Type B pancreatic cell (in vitro differentiated cells): ENCODE measurements at places on chromosomes 5 and 9. TPM values are rescaled to one million over a fixed set of nuclear protein-coding genes. Genes with fewer than 3 reads are reported as not detected.

DNA sequence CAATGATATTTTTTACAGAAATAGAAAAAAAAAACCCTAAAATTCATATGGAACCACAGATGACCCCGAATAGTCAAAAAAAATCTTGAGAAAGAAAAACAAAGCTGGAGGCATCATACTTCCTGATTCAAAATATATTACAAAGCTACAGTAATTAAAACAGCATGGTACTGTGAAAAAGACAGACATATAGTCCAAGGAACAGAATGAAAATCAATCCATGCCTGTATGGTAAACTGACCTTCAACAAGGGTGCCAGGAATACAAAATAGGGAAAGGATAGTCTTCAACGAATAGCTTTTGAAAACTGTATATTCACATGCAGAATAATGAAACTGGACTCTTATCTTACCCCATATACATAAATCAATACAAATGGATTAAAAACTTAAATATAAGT lies 307.5 kb downstream of the MCTP1 start:
- no peak for DNase-seq

DNA sequence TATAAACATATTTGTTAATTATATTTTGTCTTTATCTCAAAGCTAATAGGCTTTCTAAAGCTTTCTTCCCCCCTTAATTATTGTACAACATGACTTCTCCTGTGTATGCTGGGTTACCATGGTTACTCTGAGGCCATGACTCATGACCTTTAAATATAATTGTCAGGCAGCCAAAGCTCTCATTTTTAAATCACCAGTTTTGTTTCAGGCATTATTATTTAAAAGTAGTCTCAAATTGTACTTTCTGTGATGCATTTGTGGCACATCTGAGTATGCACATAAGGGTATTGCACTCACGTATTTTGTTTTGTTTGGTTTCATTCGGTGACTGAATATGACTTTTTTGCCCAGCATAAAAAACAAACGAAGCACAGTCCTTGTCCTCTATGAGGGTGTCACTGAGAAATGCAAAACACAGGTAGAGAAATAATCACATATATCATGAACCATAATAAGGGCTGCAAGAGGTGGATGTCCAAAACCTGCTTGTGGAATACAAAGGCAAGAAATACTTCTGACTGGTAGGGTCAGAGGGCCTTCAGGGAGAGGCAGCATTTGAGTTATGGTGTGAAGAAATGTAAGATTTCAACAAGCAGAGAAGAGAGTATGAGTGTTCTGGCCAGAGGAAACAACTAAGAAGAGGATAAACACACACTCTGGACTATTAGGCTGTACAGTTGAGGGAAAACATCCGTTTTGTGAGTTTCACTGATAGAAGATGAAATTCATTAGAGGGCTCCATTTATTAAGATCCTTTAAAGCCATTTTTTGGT lies 2.1 kb downstream of the CCDC192 start:
- no peak for DNase-seq

GRCh38 chr5:105931881-105932421 lies 1738.8 kb downstream of the EFNA5 start:
- no peak for DNase-seq

GRCh38 chr9:4829969-4830368 lies 37.2 kb downstream of the RCL1 start:
- DNase-seq = no peak

DNA sequence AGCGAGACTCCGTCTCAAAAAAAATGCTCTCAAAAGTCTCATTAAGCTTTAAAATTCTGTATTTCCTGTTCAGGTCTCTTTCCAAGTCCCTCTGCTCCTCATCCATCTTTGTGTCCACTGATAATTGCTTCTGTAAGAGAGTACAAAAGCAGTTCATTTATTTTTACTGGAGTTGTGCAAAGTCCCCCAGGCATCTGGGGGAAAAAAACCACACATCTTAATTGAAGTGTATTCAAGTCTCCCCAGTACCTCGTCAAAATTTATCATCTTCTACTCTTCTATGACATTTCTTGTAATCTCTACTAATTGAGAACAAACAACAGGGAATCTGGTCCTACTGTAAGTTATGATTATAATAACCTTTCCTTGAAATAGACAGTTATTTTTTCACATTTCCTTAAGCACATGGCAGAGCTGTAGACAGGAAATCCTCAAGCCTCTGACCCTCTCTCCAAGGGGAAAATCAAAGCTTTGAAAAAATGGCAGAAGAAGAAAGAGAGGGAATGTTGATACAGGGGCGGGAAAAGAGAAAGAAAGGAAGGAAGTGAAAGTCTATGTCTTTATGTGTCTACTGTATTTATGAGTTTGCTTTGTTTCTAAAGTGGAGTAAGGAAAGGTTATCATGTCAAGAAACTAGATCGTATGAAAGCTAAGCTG lies 51.5 kb downstream of the RAI14 start:
- DNase-seq = no peak

DNA sequence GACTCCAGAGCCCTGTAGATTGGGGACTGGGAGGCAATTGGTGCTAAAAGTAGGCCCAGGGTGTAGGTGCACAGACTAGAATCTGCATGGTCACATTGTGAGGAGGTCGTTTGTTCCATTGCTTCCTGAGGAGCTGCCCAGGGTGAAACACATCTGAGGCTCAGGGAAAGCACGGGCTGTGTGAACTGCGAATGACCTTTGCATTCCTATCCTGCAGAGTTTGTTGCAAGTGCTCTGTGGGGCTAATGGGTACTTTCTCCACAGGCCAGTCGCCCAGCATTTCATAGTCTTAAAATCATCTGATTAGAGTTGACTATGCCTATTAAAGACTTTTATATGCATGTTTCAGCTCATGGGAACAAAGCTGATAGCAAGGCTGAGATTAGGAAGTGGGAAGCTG lies 14.4 kb upstream of the SLC46A2 start:
- DNase-seq = no peak

GRCh38 chr9:114221706-114222465 lies 66.5 kb downstream of the COL27A1 start:
- no peak for DNase-seq

DNA sequence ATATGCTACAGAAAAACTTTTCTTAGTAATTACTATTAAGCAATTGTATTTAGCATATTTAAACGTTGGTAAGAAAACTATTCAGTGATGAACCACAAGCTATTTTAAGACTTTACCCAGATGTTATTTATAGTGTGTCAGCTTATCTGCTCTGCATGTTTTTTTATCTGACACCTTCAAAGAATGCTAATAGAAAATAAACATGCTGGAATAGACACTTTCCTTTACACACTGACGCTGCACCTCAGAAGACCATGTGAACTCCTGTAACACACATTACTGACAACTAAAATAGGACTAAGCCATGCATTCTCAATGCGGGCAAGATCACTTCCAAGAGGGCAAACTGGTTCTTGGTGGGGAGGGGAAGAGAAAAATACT lies 38.3 kb downstream of the FNIP1 start:
- DNase-seq = no peak

GRCh38 chr5:4879693-4880303 lies 260.3 kb upstream of the ADAMTS16 start:
- DNase-seq = peak; percentile 84

- no peak for DNase-seq
Measured at GRCh38 chr9:38687389-38687842, 32.5 kb downstream of the FAM240B start.

Gene SPINK6
- not detected in 2 replicates for total RNA-seq

Gene LCN6
- total RNA-seq = not detected in 2 replicates

- DNase-seq = peak; percentile 81
Measured at GRCh38 chr5:36744773-36745589, 131.6 kb upstream of the NIPBL start.

GRCh38 chr9:136023410-136024225 lies 62.4 kb upstream of the UBAC1 start:
- DNase-seq = peak; percentile 58

DNA sequence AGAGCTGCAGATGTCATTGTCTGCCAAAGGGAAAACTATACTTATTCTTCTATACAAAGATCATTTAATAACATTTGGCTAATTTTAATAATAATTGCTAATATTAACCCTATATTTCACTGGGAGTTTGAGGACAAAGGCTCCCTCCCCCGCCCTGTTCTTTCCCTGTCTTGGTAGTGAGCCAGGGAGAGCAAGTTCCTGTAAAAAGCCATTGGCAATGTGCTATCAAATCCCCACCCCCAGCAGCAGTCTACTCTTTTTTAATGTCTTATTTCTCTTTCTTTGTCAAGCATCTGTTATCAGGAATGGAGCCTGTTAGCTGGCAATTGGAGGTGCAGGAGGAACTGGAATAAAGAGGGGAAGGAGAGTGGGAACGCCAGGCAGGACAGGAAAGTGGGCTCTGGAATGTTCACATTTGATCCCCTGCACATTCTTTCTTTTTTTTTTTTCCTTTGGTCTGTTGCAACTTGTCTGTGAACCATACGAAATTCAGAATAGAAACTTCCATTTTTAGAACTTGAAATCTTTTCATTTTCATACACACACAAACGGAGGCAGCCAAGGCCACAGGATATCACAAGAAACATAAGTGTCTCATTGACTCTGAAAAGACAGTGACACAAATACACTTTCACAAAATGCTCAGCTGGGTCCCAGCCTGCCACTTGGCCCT lies 664.8 kb upstream of the ZNF608 start:
- no peak for DNase-seq

Gene PDZD2
- total RNA-seq = 4.3 and 6.0 TPM in 2 replicates

DNA sequence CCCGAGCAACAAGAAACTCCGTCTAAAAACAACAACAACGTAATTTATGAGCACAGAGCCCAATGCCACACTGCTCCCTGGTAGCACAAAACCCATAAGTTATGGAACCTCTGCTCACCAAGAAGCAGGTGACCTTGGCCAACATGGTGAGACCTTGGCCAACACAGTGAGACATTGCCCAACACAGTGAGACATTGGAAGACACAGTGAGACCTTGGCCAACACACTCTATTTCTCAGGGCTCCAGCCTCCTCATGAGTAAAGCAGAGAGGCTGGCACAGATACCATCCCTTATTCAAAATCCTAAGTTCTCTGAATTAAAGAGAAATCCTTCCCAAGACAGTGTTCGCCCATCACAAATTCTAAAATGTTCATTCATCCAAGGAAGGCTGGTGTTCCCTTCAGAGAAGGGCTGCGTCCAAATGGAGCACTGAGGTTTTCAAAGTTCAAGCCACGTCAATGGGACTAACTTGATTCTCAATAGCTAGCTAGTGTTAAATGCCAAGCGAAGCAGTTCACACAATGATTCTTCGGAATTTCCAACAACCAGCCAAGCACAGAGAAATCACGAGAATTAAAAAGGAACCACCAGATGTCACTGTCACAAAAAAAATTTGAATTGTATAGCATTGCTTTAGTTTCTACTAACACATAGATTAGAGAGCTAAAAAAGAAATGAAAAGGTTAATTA lies 29.5 kb downstream of the TTC39B start:
- DNase-seq = no peak

DNA sequence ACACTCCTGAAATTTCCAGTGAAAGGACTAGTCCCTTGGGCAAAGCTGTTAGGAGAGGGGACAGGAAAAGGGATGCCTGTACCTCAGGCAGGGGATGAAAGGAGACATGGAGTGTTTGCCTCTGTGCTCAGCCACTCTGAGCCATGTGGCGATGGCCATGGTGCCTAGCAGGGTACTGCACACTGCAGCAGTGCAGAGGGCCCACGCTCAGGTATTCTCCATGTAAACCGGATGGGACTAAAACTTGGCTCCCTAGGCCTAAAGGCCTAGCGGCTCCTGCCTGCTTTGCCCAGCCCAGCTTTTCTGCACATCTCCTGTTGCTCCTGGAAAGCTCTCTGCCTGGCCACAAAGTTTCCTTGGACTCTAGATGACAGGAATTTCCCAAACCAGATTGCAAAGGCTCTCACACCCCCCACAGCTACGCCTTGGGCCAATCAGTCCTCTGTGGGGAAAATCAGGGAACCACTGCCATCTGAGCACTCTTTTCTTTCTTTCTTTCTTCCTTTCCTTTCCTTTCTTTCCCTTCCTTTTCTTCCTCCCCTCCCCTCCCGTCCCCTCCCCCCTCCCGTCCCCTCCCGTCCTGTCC lies 44.3 kb downstream of the HABP4 start:
- no peak for DNase-seq

- DNase-seq = no peak
Measured at GRCh38 chr9:68560071-68560844, 19.6 kb upstream of the TMEM252 start.

Gene NAIF1
- 6.7 and 10.3 TPM in 2 replicates for total RNA-seq

DNA sequence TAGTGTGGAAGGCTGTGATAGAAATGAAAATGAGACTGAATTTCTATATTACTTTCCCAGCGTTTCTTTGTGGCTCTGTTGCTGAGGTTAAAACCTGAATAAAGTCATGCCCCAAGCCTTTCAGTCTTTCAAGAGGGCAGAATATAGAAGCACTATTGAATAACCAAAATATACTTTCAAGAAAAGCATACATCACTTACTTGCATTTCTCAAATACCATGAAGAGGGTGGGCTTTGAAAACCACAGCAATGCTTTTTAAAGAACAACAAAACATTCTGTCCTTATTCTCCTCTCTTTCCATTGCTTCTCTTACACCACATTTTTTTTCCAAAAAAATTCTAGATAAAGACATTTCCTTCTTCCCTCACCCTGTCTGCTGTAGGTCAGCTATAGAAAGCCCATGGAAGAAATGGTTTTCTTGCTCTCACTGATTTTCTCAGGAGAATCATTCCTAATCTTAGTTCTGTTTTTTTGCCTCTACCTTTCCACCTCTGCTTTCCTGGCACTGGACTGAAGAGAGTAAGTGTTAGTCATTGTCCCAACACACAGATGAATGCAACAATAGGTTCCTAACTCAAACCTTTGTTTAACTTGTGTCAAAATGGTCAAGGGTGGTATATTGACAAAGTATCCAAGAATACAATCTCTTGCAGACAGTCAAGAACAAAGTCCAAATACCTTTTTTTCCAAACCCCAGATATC lies 51.6 kb downstream of the NUDT12 start:
- no peak for DNase-seq

Gene CTSL
- 85.7 and 117 TPM in 2 replicates for total RNA-seq

- DNase-seq = no peak
Measured at GRCh38 chr5:9468060-9468388, 77.9 kb downstream of the SEMA5A start.

GRCh38 chr9:137611623-137612609 lies 6.4 kb downstream of the ARRDC1 start:
- peak; percentile 83 for DNase-seq

Gene NIM1K
- total RNA-seq = 0.43 and 0.67 TPM in 2 replicates

Gene PCDHB2
- total RNA-seq = 33.7 and 36.3 TPM in 2 replicates

- no peak for DNase-seq
Measured at GRCh38 chr9:1046639-1047572, 3.3 kb upstream of the DMRT2 start.

Gene PFN3
- not detected in 2 replicates for total RNA-seq

DNA sequence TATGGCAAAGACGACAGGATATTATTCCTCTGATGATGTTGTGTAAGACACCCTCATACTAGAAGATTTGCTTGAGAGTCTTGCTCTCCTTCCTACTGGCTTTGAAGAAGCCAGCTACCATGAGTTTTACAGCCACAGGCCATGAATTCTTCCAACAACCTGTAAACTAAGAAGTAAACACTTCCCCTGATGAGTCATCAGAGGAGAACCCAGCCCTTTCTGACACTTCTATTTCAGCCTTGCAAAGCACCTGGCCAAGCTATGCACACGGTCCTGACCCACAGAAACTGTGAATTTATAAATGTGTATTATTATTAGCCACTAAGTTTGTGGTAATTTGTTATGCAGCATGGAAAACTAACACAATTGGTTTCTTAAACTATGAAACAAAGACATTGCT lies 288.8 kb upstream of the ADAMTSL1 start:
- DNase-seq = no peak

Gene FYB1
- total RNA-seq = 0.24 and 0.33 TPM in 2 replicates

Gene TBC1D2
- total RNA-seq = 9.4 and 20.9 TPM in 2 replicates

Gene STPG3
- total RNA-seq = 0.31 TPM in 1 of 2 replicates, not detected in the other

GRCh38 chr5:141662028-141662427 lies 10.8 kb upstream of the FCHSD1 start:
- DNase-seq = no peak

GRCh38 chr5:173688703-173689102 lies 72.3 kb upstream of the BOD1 start:
- DNase-seq = no peak

Gene MCTP1
- 4.6 and 14.8 TPM in 2 replicates for total RNA-seq
